ENCODE measurements at places on chromosomes 2 and 18.
A peak's percentile ranks its signal among the peaks of the same experiment; 100 is the strongest.

GRCh38 chr2:62408241-62408677 lies 97.7 kb downstream of the TMEM17 start:
- DNase-seq, result no peak

GRCh38 chr2:174343343-174343622 lies 8.5 kb downstream of the SP9 start:
- no peak for DNase-seq

GRCh38 chr2:5394223-5394622 lies 298.0 kb upstream of the SOX11 start:
- DNase-seq, result no peak

DNA sequence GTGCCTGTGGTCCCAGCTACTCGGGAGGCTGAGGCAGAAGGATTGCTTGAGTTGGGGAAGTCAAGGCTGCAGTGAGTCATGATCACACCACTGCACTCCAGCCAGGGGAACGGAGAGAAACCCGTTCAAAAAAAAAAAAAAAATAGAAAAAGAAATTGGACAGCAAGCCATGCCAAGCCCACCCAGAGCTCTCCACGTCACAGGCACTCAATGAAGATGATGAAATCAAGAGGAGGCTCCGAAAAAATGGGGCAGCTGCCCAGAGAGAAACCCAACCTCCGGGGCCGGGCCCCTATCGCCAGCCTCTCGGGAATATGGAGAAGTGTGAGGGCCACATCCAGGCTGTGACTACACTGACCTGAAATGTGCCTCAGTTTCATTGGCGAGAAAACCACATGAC lies 40.0 kb downstream of the BIN1 start:
- DNase-seq, result no peak

DNA sequence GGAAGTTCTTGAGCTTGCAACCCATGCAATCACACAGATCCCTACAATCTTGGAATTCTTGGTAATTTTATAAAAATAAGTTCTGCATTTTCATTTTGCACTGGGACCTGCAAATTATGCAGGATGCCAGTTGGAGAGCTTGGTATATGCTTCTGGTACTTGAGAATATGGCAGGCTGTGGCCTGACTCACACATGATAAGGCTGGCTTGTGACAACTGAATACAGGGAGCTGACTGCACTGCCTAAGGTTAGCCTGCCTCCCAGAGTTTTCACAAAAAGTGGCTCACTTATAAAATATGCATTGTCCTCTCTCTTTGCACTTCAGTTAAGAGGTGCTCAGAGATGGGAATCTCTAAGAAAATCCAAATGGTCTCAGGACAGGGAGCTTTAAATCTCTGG lies 265.5 kb upstream of the KCNJ3 start:
- no peak for DNase-seq

- no peak for DNase-seq
Observed at GRCh38 chr2:172734711-172735581, 699 bp upstream of the RAPGEF4 start.

DNA sequence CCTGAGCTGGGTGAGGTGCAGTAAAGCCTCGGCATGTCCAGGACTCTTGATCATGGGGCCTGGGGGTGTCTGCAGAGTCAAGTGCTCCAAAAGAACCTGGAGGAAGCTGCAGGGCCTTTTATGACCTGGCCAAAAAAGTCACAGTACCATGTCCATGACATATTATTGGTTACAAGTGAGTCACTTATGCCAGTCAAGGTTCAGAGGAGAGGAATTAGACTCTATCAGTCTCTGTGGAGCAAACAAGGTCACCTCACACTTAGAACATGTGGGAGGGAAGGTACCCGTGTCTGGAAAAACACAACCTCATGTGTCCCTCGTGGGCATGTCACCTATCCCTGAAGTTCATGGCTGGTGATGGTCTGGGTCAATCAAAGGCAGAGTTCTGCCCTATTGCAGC lies 465.7 kb downstream of the FBXO15 start:
- DNase-seq, result no peak

DNA sequence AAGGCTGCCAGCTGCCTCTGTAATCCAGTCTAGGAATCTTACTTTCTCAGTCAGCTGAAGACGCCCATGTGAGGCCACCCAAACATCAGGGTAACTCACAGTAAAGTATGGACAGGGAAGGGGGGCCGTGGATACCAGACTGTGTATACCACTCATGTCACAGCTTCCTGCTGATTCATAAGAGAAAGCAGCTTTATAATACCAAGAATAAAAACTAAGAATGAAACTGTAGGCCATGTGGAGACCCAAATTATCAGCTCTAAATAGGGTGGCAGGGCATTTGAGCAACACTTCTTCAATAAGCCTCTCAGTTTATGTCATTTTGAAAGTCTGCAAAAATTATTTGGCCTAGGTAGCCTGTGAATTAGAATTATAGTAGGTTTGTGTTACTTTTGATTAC lies 115.0 kb upstream of the CDCA7 start:
- no peak for DNase-seq

DNA sequence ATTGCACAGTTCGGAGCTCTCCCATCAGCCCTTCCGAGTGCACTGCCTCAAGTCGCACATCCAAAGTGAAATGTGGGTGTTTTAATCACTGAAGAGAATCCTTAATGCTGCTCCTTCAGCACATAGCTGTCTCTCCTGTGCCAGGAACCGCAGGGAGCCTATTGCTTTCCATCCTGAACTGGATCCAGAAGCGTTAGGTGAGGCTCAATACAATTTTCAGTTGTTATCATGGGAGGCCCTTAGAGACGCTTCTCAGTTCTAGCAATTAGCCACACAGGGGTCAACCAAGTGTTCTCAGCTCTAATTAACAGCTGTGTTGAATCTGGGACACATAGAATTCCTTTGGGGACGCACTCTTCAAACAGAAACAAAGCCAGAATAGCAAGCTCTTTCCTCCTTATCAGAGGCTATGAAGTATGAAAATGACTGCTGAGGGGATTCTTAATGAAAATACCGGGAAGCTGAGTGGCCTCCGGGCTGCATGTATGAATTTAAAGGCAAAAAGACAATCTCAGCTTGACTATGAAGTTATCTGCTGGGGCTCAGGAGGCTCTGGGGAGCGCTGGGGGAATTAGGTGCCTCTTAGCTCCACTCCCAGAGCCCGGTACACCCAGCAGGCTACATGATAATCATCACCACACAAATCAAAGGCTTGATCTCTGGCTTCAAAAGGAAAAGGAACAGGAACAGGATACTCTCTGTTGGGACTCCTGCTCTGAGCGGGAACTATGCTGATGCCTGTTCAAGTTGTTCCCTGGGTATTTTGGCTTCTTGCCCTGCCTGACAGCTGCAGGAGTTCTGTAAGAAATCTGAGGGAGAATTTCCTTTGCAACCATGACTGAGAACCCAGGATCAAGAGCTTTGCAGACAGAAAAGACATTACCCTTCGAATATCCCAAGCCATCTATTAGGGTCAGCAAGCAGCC lies 55.4 kb upstream of the NCOA1 start:
- no peak for DNase-seq

GRCh38 chr2:221397187-221397586 lies 174.9 kb downstream of the EPHA4 start:
- DNase-seq, result no peak

- DNase-seq, result no peak
Observed at GRCh38 chr2:234845602-234846590, 105.9 kb upstream of the SH3BP4 start.

- DNase-seq, result no peak
Observed at GRCh38 chr2:11286749-11287148, 57.7 kb downstream of the ROCK2 start.

- DNase-seq, result peak; percentile 16
Observed at GRCh38 chr2:120520929-120521912, 175.3 kb downstream of the INHBB start.

DNA sequence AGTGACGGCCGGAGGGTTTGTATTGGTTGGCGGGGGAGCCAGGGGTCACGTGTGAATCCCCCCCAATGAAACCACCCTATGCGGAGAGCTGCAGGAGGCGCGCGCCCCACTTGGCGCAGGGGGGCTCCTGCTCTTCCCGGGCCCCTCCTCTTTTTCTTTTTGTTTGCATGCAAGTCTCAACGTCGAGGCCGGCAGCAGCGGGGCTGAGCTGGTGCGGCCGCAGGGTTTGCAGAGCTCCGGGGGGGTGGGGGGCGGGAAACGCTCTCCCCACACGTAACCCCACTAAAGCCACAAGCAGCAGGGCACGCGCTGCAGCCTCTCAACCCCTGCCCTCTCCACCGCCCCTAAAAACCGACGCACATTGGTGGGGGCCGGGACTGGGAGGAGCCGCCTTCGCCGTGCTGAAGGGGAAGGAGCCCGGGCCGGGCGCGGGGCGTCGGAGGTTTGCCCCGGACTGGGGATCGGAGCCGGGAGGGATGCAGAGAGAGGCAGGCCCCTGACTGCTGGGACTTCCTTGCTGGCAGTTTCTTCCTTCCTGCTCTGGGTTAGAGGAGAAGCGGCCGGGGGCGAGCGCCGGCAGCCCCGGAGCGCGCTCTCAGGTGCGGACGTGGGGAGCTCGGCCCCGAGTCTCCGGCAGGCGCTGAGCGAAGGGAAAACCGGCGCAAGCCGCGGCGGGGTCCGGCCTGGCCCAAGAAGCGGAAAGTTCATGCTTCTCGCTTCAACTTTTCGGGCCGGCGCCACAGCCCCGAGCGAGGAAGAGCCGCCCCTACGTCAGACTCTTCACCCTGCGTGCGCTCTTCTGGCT lies 864 bp downstream of the LBH start:
- DNase-seq, result peak; percentile 94

DNA sequence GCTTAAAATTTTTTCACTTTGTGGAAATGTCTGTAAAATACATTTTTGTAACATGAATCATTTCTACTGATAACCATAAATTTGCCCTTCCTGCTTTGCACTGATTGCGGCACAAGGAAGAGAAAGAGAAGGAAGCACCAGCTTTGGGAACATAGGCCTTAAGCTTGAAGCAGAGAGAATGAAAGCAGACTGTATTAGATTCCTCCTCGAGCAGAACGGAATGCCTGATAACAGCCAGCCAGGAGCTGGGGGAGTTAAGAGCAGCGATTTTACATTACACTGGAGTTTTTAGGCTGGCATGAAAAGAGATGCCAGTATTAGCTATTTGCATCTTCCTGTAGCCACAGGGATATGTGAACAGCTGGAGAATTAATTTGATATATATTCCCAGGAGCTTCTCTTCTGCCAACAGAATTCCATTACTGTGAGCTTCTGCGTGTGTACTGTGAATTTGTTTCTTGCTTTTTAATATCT lies 33.5 kb downstream of the CRIM1 start:
- DNase-seq, result no peak

DNA sequence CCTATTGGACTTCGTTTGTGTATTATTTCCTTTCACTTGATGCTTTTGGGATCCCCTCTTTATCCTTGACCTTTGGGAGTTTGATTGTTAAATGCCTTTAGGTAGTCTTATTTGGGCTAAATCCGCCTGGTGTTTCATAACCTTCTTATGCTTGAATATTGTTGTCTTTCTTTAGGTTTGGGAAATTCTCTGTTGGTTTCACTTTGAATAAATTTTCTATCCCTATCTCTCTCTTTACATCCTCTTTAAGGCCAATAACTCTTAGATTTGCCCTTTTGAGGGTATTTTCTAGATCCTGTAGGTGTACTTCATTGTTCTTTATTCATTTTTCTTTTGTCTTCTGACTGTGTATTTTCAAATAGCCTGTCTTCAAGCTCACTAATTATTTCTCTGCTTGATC lies 354.7 kb downstream of the PARD3B start:
- no peak for DNase-seq

- no peak for DNase-seq
Observed at GRCh38 chr18:10353791-10354190, 100.6 kb upstream of the APCDD1 start.

GRCh38 chr2:20643826-20644225 lies 7.1 kb downstream of the HS1BP3 start:
- DNase-seq, result no peak

DNA sequence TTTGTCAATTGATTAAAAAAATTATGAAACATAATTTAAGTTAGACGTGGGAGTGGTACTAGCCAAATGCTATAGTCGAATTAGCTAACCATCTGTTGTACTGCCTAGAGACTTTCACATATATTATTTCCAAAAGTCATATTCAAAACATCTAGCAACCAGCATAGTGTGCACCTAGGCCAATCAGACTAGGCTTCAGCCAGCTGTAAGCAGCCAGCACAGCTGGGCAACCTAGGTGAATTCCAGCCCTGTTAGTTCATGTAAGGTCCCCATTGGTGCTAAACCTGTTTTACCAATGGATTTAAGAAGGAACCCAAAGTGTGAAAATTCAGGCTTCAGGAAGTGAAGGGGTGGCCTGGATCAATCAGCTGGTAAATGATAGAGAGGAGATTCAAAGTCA lies 144.3 kb downstream of the BCL2 start:
- DNase-seq, result no peak

DNA sequence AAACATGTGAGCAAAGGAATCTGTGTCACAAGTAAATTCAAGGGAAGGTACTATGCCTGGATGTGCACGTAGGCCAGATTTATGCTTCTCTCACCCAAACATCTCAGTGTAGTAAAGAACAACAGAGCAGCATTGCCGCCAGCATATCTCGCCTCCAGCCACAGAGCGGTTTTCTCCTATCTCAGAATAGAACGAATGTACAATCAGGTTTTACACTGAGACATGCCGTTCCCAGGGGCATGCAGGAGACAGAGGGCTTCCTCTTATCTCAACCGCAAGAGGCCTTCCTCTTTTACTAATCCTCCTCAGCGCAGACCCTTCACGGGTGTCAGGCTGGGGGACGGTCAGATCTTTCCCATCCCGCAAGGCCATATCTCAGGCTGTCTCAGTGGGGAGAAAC lies 175.3 kb downstream of the RPIA start:
- DNase-seq, result no peak

- peak; percentile 72 for DNase-seq
Observed at GRCh38 chr2:207662203-207662602, 37.0 kb upstream of the METTL21A start.

DNA sequence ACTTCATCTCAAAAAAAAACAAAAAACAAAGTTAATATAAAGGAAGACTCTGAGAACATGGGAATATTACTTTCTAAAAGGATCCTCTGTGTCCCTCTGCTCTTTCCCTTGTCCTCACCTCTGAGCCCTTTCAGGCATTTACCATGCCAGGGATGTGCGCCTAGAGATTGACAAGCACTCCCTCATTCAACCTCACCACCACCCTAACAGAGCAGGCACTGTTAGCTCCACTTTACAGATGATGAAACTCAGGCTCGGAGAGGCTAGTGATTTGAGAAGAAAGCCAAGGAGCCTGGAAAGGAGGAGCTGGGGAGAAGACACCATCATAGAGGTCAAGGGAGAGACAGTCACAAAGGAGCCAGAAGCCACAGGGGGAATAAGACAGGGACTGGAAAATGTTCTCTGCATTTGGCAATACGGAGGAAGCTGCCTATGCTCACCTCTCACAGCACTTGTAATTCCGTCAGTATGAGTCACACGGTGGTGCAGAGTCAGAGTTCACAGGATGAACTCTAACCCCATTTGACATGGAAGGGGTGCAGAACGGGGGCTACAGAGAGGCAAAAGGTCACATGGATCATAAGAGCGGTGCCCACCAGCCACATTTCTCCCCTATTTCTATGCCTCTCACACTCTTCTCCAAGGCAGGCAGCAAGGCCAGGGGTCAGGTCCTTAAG lies 101.8 kb upstream of the NFU1 start:
- no peak for DNase-seq

GRCh38 chr2:165837122-165837521 lies 43.1 kb upstream of the GALNT3 start:
- DNase-seq, result no peak

Data from germinal center (tissue), 1 donor.